ENCODE measurements at places on chromosomes 11 and 22.

- no peak for DNase-seq
Measured at GRCh38 chr11:62008193-62008592, 40.8 kb upstream of the FTH1 start.

DNA sequence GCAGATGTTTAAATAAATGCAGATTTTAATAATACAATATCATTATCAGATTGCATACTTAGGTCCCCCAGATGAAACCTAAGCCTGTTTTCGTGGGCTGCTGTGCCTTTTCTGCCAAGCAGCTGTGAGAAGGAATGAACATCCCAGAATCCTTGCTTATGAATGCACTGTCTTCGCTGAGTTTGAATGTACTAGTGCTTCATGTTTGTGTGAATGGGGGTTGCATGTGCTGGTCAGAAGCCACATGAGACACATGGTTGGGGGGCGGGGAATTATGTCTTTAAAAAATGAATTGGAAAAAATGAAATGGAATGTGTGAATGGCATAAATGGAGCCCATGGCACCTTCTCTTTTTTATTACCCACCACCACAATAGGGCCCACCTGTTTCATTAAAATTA lies 125.4 kb upstream of the HSD17B12 start:
- DNase-seq = no peak

DNA sequence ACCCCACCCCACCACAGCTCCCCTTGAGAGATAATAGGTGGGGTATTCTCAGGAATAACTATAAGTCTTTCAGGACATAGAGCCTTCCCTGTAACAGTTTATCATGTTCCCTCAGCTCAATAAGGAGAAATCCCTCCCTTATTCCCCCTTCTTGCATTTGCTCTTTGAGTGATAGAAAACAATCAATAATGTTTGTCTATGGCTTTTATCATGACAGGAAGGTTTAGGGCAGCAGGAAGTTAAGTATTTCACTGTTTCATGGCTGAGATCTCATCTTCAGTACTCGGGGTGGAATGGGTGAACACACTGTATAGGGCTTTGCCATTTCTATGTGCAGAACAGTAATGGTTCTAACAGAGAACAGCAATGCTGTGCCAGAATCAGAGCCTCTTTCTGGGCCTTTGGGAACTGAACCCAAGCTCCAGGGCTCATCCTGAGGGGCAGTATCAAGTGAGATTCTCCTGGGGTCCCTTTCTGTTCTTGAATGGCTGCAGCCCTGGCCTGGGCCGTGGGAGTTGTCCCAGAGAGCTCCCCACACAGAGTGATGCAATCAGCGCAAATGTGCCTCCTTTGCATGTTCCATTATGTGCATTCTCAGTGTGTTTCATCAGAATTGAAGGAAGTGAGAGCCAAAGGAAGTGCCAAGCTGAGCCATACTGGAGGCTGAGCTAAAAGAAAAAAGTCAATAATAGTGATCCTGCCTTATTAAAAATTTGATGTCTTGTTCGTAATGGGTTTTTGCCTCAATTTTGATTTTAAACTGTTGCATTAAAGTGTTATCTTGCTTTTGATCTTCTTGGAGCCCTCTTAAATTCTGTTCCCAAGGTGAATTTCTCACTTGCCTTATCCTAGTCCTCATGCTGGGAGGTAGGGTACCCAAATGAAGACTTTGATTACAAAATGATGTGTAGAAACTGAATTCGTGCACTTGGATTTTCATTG lies 2.9 kb upstream of the CYP2R1 start:
- DNase-seq = no peak

DNA sequence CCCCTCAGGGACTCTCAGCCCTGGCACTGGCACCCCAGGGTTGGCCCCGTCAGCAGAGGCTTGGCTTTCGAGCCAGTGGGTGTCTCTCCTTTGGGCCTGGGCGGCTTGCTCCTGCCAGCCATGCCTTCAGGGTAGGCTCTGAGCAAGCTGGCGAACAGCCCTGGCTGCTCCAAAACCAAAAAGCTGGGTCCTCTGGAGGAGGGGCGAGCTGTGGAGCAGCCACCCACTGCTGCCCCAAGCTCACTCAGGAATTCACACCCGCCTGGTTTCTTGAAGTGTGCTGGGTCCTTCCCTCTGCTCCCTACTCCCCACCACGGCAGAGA lies 6.2 kb downstream of the YDJC start:
- no peak for DNase-seq

Measured in LNCaP clone FGC (cell line).